ENCODE measurements at places on chromosomes 11 and 22. TPM values are rescaled to one million over a fixed set of nuclear protein-coding genes. Genes with fewer than 3 reads are reported as not detected.

FREY1 gene
- 1.2 TPM for total RNA-seq

GPHA2 gene
- total RNA-seq = not detected

IFITM1 gene
- total RNA-seq = 11.5 TPM

TRIM34 gene
- 2.3 TPM for total RNA-seq

C11orf87 gene
- 90.7 TPM for total RNA-seq

SLC5A1 gene
- total RNA-seq = 0.23 TPM

TEX54 gene
- not detected for total RNA-seq

SLC29A2 gene
- 2.1 TPM for total RNA-seq

RTN4R gene
- total RNA-seq = 12.5 TPM

ANO5 gene
- total RNA-seq = 35.5 TPM

TP53AIP1 gene
- 1.2 TPM for total RNA-seq

ZNF214 gene
- 14.1 TPM for total RNA-seq

OR2AT4 gene
- total RNA-seq = not detected

RIBC2 gene
- total RNA-seq = 2.5 TPM

OR51Q1 gene
- not detected for total RNA-seq

KCNK7 gene
- not detected for total RNA-seq

VWCE gene
- total RNA-seq = 1.4 TPM

PNPLA5 gene
- 0.23 TPM for total RNA-seq

GLYAT gene
- not detected for total RNA-seq

C22orf23 gene
- 1.4 TPM for total RNA-seq

OR8A1 gene
- 0.23 TPM for total RNA-seq

TUB gene
- 138 TPM for total RNA-seq

OR8G1 gene
- total RNA-seq = not detected

CLTCL1 gene
- 15.9 TPM for total RNA-seq

PIM3 gene
- total RNA-seq = 15.2 TPM

ZNRF3 gene
- total RNA-seq = 12.7 TPM

SLC37A2 gene
- total RNA-seq = 2.1 TPM

SYCE3 gene
- total RNA-seq = not detected

PDGFB gene
- 11.3 TPM for total RNA-seq

PIH1D2 gene
- 7.2 TPM for total RNA-seq

KCNJ1 gene
- 0.23 TPM for total RNA-seq

OR51B4 gene
- total RNA-seq = not detected

EIF4G2 gene
- 995 TPM for total RNA-seq

APOBEC3A gene
- not detected for total RNA-seq

RBX1 gene
- total RNA-seq = 73.8 TPM

MMP12 gene
- not detected for total RNA-seq

ART1 gene
- total RNA-seq = not detected

SLC22A12 gene
- total RNA-seq = not detected

MAML2 gene
- 14.1 TPM for total RNA-seq

ANO3 gene
- total RNA-seq = 6.2 TPM

STARD10 gene
- total RNA-seq = 27.5 TPM

OR4D11 gene
- not detected for total RNA-seq

TRIM49 gene
- 0.23 TPM for total RNA-seq

DDI1 gene
- total RNA-seq = not detected

CLCF1 gene
- not detected for total RNA-seq

HEPHL1 gene
- total RNA-seq = not detected

KCNQ1 gene
- total RNA-seq = 0.92 TPM

VSIG10L2 gene
- not detected for total RNA-seq

RIMBP3C gene
- 0.69 TPM for total RNA-seq

DDIAS gene
- total RNA-seq = 2.8 TPM

PRRG4 gene
- 0.46 TPM for total RNA-seq

MOV10L1 gene
- total RNA-seq = 1.8 TPM

SCGB1D2 gene
- not detected for total RNA-seq

MAJIN gene
- total RNA-seq = not detected

EMID1 gene
- total RNA-seq = 21.5 TPM

CNGA4 gene
- total RNA-seq = 0.23 TPM

All from diencephalon (tissue), 1 donor.